ACHN (cell line): ENCODE measurements at places on chromosomes 3 and 15.

DNA sequence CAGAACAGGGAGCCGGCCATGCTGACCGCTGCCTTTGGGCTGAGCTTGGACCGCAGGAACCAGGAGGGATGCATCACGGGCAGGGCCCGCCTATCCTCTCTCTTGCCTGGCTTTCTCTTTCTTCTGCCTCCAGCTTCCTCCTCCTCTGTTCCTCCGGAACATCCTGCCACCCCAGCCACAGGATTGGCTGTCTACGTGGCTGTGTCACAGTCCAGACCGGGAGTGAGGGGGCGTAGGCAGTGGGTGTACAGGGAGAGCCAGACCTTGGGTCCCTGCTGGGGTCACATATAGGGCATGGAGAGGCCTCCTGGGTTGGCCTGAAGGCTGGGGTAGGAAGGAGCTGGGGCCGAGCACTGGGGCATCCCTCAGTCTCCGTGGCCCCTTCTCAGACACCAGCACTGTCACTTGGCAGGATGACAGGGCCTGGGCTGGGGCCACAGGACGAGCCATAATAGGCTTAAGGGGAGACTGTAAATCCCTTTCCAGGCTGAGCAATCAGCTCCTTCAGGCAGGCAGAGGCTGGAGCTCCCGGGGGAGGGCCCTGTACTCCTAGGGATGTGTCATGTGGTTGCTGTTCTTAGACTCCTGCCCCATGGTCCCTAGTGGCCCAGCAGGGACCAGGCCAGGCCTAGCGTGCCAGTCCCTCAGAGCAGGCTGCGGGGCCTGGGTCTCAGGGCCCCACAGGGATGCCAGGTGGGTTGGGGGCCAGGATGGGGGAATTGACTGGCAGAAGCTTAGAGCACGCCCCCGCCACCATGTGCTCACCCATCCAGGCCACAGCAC is 25.4 kb downstream of the LINGO1 start:
- no peak for DNase-seq

- DNase-seq = no peak
These were observed 616.0 kb upstream of the NAALADL2 start for GRCh38 chr3:174243171-174243570.

GRCh38 chr3:90015688-90016356 is 908.4 kb downstream of the EPHA3 start:
- DNase-seq = no peak

DNA sequence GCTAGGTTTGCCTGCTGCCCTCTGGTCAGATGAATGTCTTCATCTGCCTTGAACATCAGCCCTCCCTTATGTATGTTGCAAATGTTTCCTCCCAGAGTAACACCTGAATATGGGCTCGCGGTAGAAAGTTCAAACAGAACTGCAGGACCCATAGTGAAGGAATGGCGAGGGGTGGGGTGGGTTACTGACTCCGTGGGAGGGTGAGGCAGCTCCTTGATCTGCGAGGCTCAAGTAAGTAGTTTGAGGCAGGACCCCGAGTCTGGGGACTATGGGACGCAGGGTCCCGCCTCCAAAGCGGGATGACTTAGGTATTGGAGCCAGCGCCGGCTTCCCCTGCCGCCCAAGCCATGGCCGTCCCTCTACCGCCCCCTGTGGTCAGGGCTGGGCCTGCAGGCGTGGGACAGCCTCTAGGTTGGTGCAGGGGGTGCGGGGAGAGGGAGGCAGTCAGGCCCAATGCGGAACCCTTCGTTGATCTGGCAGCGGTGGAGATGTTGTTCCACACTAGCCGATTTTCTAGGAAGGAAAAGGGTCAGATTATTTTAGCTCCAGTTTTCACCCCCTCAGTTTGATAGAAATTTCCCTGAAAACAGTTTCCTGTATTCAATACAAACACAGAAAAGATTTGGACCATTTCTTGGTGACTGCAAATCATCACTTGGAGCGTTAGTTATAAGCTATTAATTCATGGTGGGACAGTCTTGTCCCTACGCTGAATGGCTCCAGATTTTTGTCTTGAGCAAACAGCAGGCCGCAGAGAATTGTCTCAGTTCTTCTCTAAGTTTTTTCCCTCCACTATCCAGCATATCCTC is 72.3 kb downstream of the CORO2B start:
- peak; percentile 27 for DNase-seq

DNA sequence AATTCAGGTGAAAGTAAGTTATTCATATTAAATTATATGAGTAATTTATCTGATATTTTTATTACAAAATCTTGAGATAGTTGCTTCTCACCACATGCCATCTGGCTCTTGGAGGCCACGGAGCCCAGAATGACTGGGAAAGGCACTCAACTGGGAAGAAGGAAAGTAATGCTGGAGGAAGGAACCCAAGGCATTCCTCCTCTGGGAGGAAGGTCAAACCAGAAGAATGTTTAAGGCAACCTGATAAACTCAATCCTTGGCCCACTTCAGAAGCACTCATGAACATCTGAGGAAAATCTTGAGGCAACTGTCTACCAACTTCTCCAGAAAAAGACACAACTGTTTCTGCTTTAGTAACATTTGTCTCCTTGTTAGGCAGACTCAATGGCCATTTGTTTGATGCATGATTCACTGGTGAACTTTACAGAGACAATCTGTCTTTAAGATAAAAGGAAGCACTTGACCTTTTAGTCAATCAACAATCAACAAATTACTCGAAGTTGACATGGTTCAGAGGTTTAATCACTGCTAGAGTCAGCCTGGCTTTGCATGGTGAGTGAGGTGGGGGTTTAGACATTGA is 261.4 kb upstream of the MME start:
- DNase-seq = no peak

GRCh38 chr3:102672305-102672704 is 237.5 kb downstream of the ZPLD1 start:
- no peak for DNase-seq

- DNase-seq = peak; percentile 59
These were observed 27.1 kb downstream of the CGGBP1 start for GRCh38 chr3:88031642-88032077.

- DNase-seq = no peak
These were observed 81.0 kb upstream of the MEIS2 start for GRCh38 chr15:37181339-37181738.

- DNase-seq = no peak
These were observed 187.7 kb downstream of the ATP10A start for GRCh38 chr15:25675396-25675795.

DNA sequence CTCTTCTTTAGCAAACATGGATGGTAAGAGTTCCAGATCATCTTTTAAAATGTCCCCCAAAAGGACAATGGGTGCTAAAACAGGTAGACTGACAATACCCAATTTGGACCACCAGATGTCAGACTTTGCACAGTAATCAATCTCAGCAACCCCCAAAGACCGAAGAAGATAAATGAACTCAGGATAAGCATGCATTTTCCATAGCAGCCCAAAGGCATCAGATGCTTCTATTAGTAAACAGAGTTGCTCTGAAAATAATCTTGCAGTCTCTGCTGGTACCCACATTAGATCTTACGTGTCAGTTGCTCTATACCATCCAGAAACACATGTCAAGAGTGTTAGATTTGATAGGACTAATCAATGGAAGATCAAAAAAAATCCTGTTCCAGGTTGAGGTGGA is 20.6 kb downstream of the MYH15 start:
- peak; percentile 48 for DNase-seq

- DNase-seq = no peak
These were observed 15.1 kb upstream of the RFTN1 start for GRCh38 chr3:16528581-16528993.

DNA sequence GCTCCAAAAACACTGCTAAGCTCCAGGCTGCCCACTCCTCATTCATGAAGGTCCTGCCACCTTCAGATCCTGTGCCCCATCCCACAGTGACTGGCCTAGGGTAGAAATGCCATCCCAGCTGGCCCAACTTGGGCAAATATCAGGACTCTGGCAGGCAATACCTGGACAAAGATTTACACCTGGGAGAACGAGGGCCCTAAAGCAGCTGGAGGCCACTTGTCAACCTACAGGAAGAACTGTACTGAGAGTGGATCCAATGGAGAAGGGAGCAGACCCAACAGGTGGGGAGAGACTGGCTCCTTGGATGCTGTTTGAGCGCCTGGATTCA is 57.1 kb upstream of the GATA2 start:
- no peak for DNase-seq

DNA sequence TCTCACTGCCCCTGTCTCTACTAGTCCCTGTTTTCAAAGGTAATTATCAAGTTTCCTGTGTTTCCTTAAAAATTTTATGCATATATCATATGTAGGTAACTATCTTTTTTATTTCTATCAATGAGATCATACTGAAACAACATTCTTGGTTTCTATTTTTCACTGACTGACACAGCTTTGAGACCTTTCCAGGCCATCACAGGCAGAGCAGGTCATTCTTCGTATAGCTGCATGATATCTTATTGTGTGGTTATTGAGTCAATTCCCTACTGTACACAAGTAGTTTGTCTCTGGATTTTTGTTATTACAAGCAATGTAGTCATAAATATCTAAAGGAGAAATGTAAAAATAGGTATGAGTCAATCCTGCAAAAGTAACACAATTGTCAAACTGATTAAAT is 169.6 kb downstream of the CFAP20DC start:
- no peak for DNase-seq
